ENCODE measurements at places on chromosomes 6 and 20.

DNA sequence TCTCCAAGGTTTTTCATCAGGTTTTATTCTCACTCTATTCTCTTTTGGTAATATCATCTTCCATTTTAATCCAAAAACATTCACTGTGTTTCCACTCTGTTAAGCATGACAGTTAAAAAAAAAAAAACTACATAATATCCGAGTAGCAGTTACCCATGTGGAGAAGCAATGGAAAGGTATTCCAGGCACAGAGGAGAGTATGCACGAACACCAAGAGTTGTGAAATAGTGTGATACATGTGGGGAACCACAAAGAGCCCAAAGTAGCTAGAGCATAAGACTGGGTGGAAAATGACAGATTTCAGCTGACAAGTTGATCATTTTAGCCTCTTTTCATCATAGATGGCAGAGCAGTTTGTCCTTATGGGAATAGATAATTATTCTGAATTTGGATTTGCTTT is 19.9 kb upstream of the FBXL4 start:
- no peak for DNase-seq

GRCh38 chr6:169589293-169589692 is 112.5 kb downstream of the WDR27 start:
- DNase-seq: no peak

DNA sequence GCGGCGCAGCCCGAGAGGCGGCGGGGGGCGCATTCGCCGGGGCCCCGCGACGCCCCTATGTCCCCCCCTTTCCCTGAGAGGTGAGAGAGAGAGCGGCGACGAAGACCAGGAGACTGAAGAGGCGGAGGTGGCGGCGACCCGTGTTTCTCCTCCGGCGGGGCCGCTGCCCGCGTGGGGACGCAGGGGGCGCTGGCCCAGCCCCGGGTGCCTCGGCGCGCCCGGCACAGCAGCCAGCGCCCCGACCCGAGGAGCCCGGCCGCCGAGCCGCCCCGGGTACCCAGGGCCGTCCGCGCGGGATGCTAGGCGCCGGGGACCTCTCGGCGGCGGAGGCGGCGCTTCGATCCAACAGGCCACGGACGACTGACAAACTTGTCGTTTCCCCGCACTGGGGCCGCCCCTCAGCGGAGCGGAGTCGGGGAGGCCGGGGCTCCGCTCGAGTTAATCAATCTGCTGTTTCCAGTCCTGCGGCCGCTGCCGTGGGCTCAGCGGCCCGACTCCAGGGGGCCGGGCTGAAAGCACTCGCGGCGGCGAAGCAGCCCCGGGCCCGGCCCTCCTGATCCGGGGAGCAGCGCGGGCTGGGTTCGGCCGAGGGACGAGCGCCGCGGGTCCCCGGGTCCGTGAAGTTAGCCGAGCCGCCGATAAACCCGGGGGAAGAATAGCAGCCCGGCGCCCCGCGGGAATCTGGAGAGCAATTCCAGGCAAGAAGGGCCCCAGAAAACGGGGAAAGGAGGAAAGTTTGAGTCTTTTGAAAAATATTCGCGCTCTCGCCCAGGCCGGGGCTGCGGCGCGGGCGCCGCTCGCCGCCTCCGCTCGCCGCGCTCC is 631 bp downstream of the MDGA1 start:
- peak; percentile 20 for DNase-seq

DNA sequence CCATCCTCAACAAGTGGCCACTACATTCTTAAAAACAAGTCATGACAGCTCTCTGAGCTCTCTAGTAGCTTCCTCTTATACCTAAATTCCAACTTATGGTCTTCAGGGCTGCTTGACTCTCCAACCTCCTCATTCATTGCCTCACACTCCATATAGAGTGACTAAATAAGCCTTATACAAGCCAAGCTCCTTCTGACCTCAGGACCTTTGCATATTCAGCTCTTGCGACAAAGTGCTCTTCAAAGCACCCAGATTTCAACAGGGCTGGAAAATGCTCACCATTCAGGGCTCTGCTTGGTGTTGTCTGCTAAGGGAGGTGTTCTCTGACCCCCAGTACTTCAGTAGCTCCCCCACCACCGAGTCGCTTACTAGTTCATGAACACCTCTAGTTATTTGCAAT is 3.7 kb downstream of the TREML2 start:
- DNase-seq: no peak

GRCh38 chr20:62768551-62769287 is 27.6 kb upstream of the MRGBP start:
- DNase-seq: no peak

DNA sequence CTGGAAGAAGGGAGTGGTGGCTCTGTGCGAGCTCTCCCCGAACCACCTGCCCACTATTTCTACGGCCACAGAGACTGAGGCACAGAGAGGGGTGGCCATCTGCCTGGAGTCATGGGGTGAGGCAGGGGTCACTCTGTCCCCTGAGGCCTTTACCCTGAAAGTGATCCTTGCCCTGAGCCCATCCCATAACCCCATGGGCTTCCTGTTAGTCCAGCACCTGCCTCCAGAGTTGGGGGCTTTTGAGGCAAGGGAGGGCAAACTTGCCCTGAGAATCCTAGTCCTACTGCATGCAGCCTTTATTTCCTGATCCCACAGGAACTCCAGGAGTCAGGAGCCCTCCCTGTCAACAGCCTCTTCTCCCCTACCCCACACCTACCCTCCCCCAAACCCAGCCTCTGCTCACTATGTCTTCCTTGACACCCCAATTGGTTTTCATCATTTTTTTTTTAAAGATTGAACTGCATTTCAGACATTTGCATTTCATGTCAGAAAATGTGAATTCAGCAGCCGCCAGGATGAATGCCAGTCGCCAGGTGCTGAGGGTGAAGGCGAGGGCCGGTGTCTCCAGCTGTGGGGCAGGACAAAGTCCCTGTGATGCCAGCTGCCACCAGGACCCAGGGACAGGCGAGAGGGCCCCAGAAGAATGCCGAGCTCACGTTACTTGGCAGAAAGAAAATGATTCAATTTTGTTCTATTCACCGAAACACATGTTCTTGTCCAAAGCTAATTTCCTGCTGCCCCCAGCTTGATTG is 47.6 kb upstream of the NNAT start:
- DNase-seq: no peak

GRCh38 chr6:148616841-148617240 is 130.0 kb upstream of the UST start:
- no peak for DNase-seq

DNA sequence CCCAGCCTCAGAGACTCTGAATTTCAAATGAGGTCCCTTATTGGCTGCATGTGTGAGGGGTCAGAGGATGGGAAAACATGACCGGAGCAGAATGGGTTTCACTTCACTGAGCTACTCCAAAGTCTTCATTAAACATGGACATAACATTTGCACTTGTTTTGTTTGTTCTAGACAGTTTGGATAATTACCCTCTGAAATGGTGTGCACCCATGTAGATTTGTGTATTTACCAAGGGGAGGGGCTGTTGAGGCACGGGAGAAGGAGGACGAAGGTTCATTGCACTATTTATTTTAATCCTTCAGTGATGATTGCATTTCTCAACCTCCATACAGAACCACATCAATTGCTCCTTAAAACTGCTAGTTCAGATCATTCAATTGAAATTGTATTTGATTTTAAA is 364.2 kb downstream of the TFAP2B start:
- no peak for DNase-seq

GRCh38 chr20:36827541-36828279 is 48.2 kb upstream of the TLDC2 start:
- DNase-seq: no peak

DNA sequence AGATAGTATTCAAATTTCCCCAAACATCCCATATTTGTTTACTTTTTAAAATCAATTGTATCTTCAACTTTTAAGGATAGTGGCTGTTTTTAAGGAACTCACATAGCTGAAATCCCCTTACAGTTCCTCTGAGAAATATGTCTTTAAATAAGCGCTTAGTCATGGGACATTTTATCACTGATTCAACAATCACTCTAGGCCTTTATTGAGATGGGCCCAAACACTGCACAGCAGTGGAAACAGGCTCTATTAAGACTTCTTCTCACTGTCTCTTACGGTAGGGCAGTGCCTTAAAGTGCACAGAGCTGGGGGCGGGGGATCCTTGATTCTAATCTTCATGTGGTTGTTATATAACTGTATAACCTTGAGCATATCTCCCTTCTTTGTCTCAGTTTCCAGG is 59.8 kb upstream of the RREB1 start:
- DNase-seq: no peak

DNA sequence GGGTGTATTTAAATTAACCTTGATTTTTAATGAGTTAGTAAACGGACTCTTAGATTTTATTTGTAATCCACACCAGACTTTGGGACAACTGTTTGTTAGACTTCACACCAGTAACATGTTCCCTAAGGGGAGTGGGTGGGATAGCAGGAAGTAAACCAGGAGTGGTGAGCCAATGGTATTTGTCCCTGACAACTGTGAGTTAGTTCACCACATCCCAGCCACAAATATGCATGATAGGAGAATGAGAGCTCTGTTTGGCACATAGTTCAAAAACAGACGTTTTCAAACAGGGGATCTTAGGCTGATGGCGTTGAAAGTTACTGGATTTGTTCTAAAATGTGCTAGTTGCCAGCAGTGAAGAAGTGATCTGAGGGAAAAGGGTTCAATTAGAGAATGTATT is 18.7 kb upstream of the COL10A1 start:
- no peak for DNase-seq

GRCh38 chr6:101597693-101598092 is 204.2 kb downstream of the GRIK2 start:
- DNase-seq: no peak

Measured in hippocampal formation (tissue), 2 donors.